ENCODE measurements at places on chromosomes 13 and 19.

GRCh38 chr13:77460195-77460594 lies 75.3 kb upstream of the SCEL start:
- DNase-seq, result no peak

GRCh38 chr13:55000043-55000442 lies 1971.4 kb downstream of the OLFM4 start:
- DNase-seq, result no peak

GRCh38 chr19:40596608-40597328 lies 4.4 kb upstream of the LTBP4 start:
- no peak for DNase-seq

DNA sequence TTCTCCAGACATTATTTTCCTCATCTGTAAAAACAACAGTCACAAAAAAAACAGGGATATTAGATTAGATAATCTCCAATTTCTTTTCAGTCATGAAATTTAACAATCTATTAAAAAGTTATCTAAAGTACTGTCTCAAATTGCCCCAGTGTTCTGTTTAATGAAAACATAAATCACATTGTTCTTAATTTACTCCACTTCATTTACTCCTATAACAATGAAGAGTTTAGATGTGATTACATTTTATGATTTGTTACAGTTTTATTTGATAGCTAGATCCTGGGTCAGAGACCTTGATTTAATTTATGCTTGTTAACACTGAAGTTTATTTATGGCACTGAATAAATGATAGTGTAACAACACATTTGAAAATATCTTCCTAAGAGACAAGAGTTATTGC lies 230.2 kb upstream of the TRPC4 start:
- DNase-seq, result no peak

- no peak for DNase-seq
Observed at GRCh38 chr19:4803736-4804695, 12.5 kb downstream of the FEM1A start.

GRCh38 chr19:56712611-56713276 lies 41.2 kb upstream of the ZNF835 start:
- DNase-seq, result no peak

GRCh38 chr19:43454031-43454430 lies 11.4 kb downstream of the LYPD3 start:
- DNase-seq, result no peak

- DNase-seq, result no peak
Observed at GRCh38 chr13:43792076-43792881, 5.5 kb upstream of the ENOX1 start.

DNA sequence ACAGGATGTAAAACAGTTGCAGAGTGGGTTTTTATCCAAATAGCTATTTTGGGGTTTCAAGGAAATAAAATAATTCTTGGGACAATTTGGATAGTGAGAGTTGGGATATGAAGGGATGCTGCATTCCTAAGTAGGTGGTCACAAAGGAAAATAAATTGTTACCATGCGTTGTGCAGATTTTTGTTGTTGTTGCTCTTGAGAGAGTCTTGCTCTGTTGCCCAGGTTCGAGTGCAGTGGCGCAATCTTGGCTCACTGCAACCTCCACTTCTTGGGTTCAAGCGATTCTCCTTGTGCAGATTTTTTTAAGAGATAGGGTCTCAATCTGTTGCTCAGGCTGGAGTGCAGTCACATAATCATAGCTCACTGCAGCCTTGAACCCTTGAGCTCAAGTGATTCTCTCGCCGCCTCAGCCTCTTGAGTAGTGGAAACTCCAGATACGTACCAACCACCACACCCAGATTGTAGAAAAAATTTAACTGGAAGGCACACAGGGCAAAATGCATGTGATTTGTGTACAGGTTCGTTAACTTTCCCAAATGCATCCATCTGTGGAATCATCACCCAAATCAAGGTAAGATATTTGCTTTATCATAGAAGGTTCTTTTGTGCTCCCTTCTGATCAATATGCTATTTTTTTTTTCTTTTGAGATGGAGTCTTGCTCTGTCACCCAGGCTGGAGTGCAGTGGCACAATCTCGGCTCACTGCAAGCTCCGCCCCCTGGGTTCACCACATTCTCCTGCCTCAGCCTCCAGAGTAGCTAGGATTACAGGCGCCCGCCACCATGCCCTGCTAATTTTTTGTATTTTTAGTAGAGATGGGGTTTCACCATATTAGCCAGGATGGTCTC lies 16.0 kb downstream of the SLC1A5 start:
- DNase-seq, result no peak

- DNase-seq, result peak; percentile 85
Observed at GRCh38 chr13:107964395-107964794, 250.9 kb downstream of the LIG4 start.

GRCh38 chr13:49643035-49643646 lies 14.8 kb downstream of the ARL11 start:
- DNase-seq, result no peak

DNA sequence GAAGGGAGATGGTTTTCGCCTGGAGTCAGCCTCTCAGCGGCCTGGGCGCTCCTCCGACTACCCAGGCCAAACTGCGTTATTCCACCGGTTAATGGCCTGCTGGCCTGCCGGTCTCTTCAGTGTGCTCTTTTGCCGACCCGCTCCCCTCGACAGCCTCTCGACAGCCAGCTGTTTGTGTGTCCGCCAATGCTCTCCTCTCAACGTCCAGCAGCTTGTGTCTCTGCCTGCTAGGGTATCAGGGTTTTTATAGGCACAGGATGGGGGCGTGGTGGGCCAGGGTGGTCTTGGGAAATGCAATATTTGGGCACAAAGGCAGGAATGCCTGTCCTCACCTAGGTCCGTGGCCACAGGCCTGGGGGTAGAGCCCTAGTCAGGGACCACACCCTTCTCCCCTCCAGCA lies 1.5 kb upstream of the ZNF235 start:
- DNase-seq, result no peak

GRCh38 chr13:51797664-51798488 lies 6.1 kb downstream of the DHRS12 start:
- peak; percentile 66 for DNase-seq
